ENCODE measurements at places on chromosomes 13 and 19. TPM values are rescaled to one million over a fixed set of nuclear protein-coding genes. Genes with fewer than 3 reads are reported as not detected.

OVOL3 gene
- 0.11 TPM for polyA plus RNA-seq

SHISA7 gene
- 0.11 TPM for polyA plus RNA-seq

RNF113B gene
- polyA plus RNA-seq: not detected

CERS1 gene
- 0.41 TPM for polyA plus RNA-seq

GRCh38 chr13:98377635-98378378, 199.1 kb downstream of the STK24 start:
- DNase-seq: no peak

- no peak for DNase-seq
These were observed 391 bp downstream of the KLF1 start for GRCh38 chr19:12886651-12886968.

- no peak for DNase-seq
These were observed 39.4 kb downstream of the VAV1 start for GRCh38 chr19:6811906-6812305.

DNA sequence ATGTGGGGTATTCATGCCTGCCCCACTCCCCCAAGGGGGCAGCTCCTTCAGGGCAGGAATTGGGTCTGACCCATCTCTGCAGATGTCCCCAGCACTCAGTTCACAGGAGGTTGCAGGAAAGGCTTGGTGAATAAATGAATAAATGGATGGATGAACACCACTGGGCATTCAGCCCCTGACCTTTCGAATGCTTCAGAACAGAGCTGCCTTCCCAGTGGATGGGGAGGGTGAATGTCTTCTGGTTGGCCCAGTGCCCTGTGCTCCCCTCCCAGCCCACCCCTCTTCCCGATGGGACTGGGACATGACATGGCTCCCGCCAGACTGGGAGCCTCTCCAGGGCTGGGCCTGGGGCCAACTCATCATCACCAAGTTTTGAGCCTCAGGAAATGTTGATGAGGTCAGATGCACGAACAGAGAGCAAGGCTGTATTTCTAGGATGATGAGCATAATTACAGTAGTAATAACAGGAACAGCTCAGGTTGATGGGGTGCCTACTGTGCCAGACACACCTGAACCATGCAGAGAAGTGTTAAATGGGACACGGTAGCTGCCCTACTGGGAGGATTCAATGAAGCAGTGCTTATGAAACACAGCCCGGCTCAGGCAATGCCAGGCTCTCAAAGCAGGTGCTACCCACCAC, 25.7 kb downstream of the VRK3 start:
- DNase-seq: no peak

- DNase-seq: peak; percentile 8
These were observed 31.5 kb downstream of the KLF5 start for GRCh38 chr13:73090116-73090822.

DNA sequence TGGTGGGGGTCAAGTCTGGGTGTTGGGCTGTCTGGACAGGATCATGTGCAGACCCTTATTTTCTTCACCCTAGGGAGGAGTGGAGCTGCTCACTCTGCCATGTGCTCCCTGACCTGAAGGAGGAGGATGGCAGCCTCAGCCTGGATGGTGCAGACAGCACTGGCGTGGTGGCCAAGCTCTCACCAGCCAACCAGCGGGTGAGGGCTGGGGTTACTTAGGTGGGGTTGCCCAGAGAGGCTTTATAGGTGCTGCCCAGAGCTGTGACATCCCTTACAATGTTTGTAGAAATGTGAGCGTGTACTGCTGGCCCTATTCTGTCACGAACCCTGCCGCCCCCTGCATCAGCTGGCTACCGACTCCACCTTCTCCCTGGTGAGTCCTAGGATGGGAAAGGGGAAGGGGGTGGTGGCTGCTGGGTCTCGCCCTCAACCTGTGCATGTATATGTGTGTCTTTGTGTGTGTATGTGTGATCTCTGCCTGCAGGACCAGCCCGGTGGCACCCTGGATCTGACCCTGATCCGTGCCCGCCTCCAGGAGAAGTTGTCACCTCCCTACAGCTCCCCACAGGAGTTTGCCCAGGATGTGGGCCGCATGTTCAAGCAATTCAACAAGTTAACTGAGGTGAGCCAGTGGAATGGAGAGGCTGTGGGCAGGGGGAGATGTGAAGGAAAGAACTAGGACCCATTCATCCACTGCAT, 5.1 kb downstream of the CHMP2A start:
- no peak for DNase-seq

GRCh38 chr19:4012092-4012974, 4.8 kb downstream of the PIAS4 start:
- DNase-seq: no peak

DNA sequence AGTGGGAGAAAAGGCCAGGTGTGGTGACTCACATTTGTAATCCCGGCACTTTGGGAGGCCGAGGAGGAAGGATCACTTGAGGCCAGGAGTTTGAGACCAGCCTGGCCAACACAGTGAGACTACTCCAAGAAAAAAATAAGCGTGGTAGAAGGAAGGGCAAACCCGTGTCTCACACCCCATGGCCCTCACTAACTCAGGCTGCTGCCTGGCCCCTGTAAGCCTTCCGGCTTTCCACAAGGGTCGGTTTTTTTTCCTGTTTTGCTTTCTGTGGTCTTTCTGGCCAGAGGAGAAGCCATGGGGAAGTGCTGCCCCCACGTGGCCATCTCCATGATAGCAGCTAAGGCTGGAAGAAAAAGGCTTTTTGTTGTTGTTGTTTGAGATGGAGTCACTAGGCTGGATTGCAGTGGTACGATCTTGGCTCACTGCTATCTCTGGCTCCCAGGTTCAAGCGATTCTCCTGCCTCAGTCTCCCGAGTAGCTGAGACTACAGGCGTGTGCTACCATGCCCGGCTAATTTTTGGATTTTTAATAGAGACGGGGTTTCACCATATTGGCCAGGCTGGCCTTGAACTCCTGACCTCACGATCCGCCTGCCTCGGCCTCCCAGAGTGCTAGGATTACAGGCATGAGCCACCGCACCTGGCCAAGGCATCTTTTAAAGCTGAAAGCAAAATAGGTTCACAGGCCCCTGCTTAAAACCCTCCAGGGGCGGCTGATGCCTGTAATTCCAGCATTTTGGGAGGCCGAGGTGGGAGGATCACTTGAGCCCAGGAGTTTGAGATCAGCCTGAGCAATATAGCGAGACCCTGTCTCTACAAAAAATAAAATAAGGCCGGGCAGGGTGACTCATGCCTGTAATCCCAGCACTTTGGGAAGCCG, 7.5 kb upstream of the ARHGEF18 start:
- no peak for DNase-seq

DNA sequence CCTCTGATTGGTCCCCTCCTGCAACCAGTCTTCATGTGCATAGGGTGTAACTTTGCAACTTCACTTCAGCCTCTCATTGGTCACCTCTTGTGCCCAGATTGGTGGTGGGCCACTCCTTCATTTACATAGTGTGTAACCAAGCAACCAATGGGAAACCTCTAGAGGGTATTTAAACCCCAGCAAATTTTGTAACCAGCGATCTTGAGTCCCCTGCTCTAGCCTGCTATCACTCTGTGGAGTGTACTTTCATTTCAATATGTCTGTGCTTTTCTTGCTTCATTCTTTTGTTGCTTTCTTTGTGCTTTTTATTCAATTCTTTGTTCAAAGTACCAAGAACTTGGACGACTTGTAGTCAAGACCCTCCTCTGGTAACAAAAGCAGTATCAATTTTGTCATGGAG, 1336.9 kb upstream of the SPRY2 start:
- DNase-seq: no peak
